Activated CD4-positive, alpha-beta T cell treated with anti-CD3 and anti-CD28 coated beads, Interleukin-2, amount 50 U/mL, for 48 hours (primary cell): ENCODE measurements at places on chromosomes 7 and 10.

DNA sequence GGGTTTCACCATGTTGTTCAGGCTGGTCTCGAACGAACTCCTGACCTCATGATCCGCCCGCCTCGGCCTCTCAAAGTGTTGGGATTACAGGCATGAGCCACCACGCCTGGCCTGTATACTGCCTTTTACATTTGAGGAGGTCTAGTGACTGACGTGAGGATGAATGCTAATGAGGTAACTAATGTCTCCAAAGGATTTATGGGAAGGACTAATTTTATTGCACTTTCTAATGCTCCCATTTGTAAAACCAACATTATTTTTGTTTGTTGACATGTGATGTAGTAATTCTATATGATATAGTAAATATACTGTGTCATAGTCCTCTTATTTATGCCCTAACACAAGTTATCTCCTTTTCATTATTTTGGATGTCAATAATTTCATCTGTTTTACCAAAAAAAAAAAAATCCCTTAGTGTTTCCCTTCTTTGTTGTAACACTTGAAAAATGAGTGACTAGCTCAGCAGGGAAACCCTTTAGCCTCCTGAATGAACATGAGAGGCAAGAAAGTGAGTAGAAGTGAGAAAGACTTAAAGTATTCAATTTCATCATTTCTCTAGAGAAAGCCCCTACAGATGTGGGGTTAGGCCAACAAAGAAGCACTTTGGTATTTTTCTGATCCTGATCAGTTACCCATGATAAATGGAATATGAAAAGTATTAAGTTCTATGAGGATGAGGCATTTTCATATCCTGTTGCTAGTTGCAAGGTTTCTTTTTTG, 596.9 kb upstream of the PCDH15 start:
- no peak for DNase-seq

DNA sequence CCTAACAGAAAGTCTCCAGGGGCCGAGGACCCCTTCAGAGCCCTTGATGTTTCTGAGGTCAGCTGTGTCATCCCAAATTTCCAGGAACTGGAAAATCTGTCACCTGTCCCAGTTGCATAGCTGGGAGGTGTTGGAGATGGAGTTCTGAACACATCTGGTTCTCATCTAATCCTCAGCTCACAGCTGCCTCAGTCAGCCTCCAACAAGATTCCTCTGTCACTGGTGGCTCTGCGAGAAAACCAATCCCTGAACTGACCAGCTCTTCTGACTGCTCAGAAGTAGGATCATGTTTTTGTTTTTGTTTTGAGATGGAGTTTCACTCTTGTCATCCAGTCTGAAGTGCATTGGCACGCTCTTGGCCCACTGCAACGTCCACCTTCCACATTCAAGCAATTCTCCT, 37.6 kb upstream of the MYL10 start:
- no peak for DNase-seq

GRCh38 chr10:11293332-11293731, 275.7 kb downstream of the CELF2 start:
- DNase-seq, result peak; percentile 4

DNA sequence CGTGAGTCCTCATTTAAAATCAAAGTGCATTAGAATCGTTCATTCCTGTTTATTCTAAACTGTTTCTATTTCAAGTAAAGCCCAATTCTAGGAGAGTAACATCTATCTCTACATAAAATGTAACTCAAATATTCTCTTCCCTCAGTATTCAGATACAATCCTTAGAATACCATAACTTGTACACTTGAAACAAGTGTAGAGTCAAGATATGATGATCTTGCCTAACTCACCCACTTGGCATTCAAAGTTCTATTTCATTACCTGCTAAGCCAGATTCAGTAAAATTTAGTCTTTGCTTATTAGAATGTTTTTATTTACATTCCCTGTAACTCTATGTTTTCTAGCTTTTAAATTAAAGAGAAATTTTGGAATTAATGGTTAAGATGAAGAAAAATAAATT, 31.6 kb downstream of the PRPS1L1 start:
- DNase-seq, result no peak

- no peak for DNase-seq
Observed at GRCh38 chr7:74380720-74381119, 73.0 kb upstream of the GTF2IRD1 start.

DNA sequence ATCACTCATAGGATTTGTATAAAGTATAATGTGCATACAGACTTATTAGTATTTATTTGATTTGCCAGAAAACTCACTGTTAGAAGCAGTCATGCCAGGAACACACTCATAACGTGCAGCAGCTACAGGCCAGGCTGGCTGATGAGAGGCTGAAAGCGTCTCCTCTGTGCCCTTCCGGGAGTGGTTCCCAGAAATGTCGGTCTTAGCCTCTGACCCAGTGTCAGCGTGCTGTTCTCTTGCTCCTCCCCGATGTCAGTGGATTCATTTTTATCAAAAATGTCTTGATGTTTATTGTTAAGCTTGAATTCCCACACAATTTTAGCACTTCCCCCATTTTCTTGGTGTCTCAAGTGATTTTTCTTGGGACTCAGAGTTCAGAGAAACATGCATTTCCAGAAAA, 33.3 kb upstream of the GARS1 start:
- no peak for DNase-seq

DNA sequence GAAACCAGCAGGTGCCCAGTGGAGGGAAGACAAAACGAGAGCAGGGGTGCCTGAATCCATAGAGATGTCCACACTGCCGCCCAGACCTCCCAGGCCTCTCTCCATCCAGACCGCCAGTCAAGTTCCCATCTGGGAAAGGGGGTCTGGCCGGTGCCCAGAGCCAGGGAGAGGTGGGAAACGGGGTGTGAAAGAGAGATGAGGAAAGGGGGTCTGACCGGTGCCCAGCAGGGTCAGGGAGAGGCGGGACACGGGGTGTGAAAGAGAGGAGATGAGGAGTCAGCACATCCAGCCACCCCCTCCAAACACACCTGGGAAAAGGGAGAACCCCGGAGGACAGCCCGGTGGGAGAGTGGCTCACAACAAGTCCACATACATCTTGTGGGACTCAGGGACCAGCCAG, 185.8 kb downstream of the PTPRN2 start:
- no peak for DNase-seq
